ENCODE measurements at places on chromosomes 3 and 15. TPM values are rescaled to one million over a fixed set of nuclear protein-coding genes. Genes with fewer than 3 reads are reported as not detected.

The CHST2 gene
- total RNA-seq = 15.1 TPM

The FBLN2 gene
- 15.5 TPM for total RNA-seq

The RTP3 gene
- total RNA-seq = not detected

DNA sequence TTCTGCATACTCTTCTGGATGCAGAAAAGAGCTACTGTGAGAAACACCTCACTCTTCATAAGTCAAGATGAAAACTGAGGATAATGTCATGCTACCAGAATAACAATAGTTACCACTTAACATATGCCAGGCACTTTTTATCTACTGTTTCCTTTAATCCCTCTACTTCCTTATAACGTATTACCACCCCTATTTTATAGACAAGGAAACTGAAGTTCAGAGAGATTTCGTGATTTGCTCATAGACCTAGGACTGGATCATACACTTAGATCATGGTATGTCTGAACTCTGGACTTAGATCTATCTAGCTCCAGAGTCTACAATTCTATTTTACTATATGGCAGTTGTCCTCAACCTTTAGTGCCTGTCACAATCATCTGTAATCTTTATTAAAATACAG lies 155.7 kb upstream of the TSPAN3 start:
- no peak for DNase-seq

DNA sequence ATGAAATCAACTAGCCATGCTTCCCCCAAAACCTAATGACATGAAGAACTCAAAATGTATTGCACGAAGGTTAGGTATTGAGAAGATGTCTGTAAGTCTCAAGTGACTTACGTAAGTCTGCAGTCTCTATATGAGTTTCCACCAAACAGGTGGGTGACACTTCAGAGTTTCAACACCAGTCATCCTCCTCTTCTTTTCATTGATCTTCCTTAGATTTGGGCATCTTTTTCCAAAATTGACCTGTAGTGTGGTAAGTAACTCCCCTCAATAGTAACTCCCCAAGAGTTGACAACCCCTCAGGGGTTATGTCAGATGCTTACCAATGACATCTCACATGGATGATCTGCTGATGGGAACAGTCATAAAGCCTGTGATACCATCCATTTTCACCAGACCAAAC lies 46.1 kb downstream of the GPR176 start:
- no peak for DNase-seq

- no peak for DNase-seq
Measured at GRCh38 chr15:32834156-32834555, 116.4 kb downstream of the GREM1 start.

DNA sequence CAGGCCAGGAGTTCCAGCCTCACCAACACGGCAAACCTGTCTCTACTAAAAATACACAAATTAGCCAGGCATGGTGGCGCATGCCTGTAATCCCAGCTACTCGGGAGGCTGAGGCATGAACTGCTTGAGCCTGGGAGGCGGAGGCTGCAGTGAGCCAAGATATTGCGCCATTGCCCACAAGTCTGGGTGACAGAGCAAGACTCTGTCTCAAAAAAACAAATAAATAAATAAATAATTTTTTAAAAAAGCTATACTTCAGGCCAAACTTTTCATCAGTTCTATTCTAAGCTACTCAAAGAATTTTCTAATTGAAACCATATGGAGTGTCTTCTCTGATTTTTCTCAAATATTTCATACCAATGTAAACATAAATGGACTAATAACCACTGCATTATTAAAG lies 43.5 kb downstream of the PHC3 start:
- DNase-seq = no peak

DNA sequence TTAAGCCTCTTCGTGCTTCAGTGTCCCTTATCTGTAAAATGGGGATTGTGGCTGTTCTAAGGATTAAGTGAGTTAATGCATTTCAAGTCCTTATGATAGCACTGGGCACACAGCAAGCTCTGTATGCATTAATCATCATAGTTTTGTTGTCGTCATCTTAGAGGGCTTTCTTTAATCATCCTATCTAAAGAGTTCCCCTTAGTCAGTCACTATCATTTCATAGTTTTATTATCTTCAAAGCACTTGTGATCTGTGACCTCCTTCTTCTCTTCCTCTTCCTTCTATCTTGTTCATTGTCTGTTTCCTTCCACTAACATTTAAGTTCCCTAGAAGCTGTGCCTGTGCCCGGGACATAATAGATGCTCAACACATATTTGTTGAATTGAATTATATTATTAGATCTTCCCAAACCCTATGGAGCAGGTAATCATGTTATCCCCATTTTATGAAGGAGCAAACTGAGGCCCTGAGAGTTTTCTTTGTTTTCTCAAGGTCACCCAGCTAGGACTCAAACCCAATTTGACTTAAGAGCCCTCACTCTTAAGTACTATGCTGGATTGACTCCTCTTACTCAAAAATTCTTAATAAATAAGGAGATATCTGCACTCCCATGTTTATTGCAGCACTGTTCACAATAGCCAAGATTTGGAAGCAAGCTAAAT lies 24.1 kb downstream of the DUOX2 start:
- no peak for DNase-seq

GRCh38 chr3:146542978-146543377 lies 1.4 kb downstream of the PLSCR1 start:
- DNase-seq = no peak
